ENCODE measurements at places on chromosomes 2 and 18.

GRCh38 chr18:13003466-13003896, 12.3 kb downstream of the CEP192 start:
- ATAC-seq = no peak

- ATAC-seq = no peak
These were observed 475.1 kb downstream of the TNS1 start for GRCh38 chr2:217527590-217528202.

DNA sequence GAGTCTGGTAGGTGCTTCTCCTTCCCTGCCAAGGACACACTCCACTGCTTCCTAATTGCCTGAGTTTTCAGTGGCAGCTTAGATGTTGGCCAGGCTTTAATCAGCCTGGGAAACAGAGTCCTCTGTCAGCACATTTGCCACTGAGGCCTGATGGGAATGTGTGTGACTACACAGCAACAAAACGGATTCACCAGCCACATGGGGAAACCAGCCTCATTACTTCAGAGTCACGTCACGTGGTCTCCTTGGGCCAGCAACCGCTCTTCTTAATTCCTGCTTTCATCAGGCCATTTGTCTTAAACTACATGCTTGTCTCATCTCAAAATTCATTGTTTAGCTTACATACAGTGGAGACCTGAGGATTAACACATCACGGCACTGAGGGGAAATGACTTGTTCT, 93.9 kb upstream of the LTBP1 start:
- ATAC-seq = no peak

DNA sequence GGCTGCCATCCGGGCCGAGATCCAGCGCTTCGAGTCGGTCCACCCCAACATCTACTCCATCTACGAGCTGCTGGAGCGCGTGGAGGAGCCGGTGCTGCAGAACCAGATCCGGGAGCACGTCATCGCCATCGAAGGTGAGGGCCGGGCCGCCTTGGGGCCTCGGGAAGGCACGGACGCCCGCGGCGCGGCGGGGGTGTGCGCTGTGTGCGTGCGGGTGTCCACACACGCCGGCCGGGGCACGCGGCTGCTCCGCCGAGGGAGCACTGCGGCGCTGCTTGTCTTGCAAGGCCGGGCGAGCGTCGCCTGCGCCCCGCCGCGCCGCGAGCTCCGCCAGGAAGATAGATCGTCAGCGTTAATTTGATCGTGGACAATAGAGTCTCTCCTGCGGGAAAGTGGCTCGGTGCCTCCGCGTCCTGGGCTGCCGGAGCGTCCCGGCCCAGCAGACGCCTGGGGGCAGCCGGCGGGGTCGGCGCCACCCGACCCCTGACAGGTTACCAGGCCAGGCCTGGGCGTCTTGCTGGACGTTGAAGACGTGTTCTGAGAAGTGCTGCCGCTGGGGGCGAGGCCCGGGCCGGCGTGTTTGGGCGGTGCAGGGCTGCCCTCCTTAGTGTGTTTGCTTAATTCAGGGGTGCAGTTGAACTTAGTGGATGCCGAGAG, 1.0 kb downstream of the AGAP1 start:
- ATAC-seq = no peak

DNA sequence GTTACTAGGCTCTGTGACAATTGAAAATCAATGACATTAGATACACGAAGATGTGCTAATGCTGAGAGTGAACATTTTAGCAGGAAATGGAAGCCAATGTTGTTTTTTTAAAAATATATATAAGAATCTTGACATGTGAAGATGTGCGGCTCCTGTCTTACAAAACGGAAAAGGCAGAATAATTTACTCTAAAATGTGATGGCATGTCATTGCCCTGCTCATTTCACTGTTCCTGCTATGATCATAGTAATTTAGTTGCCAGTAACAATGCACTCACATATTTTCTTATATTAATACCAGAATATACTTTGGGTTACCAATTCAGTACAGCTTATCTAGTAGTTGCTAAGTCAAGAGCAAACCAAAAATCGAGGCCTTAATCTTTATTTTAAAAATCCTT, 10.3 kb downstream of the EPHA4 start:
- ATAC-seq = no peak

- ATAC-seq = no peak
These were observed 163.8 kb downstream of the DPP4 start for GRCh38 chr2:161910200-161910599.

- ATAC-seq = no peak
These were observed 3.6 kb downstream of the ZC3H8 start for GRCh38 chr2:112251271-112251670.

DNA sequence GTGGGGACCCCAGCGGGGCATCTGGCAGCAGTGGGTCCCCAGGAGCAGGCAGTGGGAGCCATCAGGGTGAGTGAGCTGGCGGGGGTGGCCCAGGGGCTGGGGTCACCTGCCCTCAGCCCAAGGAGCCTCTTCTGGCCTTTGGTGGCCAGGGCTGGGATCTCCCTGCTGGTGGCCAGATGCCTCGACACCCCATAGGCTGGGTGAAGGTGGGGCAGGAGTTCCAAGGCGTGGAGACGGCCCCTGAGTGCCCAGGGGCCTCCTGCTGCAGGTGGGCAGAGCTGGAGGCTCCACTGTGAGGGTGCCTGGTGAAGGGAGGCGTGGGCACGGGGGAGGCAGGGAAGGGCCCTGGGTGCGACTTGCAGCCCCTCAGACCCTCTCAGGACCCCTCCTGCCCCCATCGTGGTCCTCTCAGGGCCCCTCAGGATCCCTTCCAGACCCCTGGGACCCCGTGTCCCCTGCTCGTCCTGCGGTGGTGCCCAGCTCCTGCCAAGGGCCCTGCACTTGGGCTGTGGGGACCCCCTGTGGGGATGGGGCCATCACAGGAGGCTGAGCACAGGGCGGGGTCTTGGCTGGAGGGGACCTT, 5.0 kb upstream of the GPR35 start:
- ATAC-seq = no peak

DNA sequence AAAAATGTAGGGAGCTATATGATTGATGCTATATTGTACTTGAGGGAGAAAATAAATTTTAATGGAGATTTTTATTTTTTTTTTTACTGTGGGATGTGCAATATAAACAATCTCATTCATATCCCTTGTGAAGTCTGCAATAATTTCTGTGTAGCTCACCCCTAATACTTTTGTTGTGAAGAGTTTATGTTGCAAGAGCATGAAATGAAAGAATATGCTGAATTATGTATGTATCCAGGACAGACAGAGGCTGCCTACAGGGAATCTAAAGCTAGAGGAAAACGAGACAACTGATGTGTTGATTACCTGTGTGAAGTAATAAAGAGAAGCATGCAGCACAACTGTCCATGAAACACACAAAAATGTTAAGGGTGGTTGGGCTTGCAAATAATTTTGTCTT, 643.3 kb downstream of the DCDC2C start:
- ATAC-seq = no peak

GRCh38 chr2:66272751-66273150, 162.2 kb upstream of the MEIS1 start:
- no peak for ATAC-seq

- ATAC-seq = no peak
These were observed 29.5 kb downstream of the GALNT14 start for GRCh38 chr2:31108561-31109286.

GRCh38 chr2:30784682-30785081, 22.6 kb downstream of the CAPN13 start:
- ATAC-seq = no peak

DNA sequence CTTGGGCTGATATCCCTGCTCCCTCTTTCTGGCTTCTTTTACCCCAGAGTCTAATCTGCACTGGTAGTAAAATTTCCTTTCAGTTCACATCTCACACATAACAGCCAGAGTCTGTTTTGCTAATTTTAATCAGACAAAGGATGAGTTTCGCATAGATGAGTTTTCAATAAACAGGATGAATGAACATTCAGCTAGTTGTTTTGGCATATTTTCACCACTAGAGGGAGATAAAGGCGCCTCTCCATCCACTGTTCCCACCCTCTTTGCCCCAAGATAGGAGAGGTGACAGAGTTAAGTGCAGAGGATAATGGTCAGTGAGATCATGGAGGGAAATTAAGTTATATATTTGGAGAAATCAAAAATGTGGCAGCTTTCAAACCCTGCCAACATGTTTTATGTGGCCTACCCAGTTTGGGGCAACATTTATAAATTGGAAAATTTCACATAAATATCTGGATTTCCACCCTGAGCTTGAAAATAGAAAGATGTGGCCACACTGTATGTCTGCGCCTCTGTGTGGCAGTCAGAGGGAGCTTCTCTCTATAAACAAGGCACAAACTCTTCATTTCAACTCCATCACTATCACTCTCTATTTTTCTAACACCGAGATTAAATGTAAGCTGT, 48.5 kb upstream of the DTNA start:
- ATAC-seq = no peak

GRCh38 chr2:73000808-73001570, 70.5 kb downstream of the SFXN5 start:
- ATAC-seq = no peak

GRCh38 chr2:216727346-216728122, 32.2 kb upstream of the IGFBP5 start:
- ATAC-seq = no peak

DNA sequence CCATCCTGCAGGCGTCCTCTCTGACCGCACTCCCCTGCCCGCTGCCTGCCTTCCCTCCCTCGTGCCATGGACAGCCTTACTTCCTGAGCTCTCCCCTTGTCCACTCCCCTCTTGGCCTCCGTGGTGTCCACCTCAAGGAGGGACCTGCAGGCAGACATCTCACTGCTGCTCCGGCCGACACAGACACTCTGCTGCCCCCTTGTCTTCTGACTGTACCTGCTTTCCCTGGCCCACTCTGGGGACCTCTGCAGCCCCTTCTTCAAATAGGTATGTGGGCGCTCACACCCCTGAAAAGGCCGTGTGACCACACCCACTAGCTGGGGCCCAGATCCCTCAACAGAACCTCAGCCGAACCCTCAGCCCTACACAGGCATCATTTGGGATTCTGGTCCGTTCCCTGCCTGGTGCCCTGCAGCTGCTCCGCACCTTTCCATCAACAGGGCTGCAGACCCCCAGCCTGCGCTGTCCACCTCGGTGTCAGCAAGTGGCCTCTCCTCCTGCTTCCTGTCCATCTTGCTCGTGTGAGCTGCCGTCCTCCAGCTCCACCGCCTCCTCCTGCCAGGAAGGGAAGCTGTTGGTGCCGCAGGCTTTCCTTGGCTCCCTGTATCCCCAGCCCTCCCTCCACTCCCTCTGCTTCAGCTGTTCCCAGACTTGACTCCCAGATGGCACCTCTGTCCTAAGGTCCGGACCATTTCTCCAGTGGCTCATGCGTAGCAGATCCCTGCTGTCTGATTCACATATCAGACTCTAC, 94.1 kb downstream of the KLHL29 start:
- no peak for ATAC-seq

DNA sequence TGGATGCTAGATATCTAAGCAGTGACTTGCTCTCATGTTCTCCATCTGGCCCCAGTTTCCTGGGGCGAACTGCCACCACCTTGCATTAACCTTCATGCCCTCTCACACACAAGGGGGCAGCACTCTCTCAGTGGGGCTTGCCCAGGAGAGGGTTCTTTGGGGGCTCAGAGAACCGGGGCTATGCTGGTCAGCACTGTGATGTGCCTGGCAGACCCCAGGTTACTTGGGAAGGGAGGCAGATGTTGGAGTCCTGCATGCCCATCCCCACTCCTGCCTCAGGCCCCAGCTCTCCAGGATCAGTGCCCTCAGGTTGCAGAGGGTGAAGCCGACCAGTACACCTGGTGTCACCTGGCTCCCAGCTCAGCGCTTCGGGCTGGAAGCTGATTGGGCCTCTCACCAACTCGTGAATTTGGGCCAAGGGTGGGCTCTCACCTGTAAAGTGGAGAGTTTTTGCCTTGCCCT, 396.2 kb upstream of the HS6ST1 start:
- peak; percentile 31 for ATAC-seq

DNA sequence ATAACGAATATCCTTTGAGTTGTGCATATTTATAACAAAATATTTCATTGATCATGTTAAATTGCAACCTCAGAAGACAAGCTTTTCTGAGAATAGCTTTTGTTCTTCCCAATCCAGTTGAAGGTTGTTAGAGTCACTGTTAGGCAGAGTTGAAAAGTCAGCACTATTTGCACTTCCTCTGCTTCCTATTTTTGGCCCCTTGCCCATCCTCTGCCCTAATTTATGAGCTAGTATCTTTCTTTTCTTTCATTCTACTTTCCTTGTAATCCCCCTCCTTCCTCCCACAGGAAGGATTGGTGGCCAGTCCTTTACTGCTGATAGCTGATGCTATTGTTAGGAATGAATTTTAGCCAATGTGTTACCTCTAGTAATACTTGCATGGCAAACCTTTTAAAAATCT, 4.9 kb downstream of the RALB start:
- ATAC-seq = no peak

GRCh38 chr18:63161761-63162195, 157.8 kb downstream of the BCL2 start:
- peak; percentile 82 for ATAC-seq

GRCh38 chr2:174683392-174683759, 80.9 kb downstream of the CHRNA1 start:
- peak; percentile 68 for ATAC-seq

DNA sequence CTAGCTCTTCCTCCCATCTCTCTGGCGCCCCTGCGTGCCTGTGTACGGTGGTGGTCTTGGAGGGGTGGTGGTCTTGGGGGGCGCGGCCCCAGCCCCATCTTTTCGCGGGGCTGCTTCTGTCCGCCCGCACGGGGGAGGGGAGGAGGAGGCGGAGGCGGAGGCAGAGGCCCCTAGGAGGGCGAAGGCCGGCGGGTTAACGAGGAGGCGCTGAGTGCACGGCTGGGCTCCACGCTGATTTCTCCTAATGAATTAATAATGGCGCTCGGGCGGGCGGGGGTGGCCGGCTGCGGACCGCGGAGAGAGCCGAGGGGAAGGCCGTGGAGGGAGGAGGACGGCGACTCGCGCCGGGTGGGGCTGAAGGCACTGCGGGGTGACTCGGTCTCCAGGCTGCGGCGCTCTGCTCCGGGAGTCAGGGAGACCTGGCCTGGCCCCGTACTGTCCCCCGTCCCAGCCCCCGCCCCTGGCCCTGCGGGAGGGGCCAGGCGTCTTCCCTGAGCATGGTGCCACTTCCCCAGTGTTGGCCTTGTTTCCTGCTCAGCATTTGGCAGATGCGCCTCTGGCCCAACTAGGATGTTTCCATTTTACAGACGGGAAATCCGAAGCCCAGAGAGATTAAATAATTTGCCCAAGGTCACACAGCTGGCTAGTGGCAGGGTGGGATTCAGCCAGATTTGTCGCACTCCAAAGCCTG, 6.0 kb downstream of the GAREM2 start:
- ATAC-seq = peak; percentile 55

GRCh38 chr2:150977296-150977695, 284.4 kb downstream of the RBM43 start:
- no peak for ATAC-seq

- no peak for ATAC-seq
These were observed 14.4 kb upstream of the UGGT1 start for GRCh38 chr2:128076461-128077106.
